ENCODE measurements at places on chromosomes 4 and X.
A peak's percentile ranks its signal among the peaks of the same experiment; 100 is the strongest.

DNA sequence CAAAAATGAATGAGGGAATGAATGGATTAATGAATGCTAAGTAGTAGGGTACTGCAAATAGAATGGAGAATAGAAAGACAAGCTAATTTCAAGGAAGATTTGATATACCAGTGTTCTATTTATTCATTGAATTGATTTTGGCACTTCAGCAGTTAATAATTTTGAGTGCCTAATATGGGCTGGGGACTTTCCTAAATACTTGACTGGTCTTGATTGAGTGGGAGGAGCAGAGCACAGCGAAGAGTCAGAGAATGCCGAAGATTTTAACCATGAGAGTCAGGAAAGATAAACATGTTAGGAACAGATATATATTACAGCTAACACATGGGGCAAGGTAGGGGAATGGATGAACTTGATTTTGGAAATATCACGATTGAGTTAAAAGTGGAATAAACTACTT is 10.6 kb downstream of the IL15 start:
- DNase-seq, result no peak

GRCh38 chrX:130625386-130625785 is 223.6 kb downstream of the RBMX2 start:
- no peak for DNase-seq

GRCh38 chr4:54879576-54879975 is 221.8 kb downstream of the KIT start:
- peak; percentile 53 for DNase-seq

GRCh38 chr4:173834151-173834550 is 304.1 kb upstream of the HAND2 start:
- DNase-seq, result no peak

DNA sequence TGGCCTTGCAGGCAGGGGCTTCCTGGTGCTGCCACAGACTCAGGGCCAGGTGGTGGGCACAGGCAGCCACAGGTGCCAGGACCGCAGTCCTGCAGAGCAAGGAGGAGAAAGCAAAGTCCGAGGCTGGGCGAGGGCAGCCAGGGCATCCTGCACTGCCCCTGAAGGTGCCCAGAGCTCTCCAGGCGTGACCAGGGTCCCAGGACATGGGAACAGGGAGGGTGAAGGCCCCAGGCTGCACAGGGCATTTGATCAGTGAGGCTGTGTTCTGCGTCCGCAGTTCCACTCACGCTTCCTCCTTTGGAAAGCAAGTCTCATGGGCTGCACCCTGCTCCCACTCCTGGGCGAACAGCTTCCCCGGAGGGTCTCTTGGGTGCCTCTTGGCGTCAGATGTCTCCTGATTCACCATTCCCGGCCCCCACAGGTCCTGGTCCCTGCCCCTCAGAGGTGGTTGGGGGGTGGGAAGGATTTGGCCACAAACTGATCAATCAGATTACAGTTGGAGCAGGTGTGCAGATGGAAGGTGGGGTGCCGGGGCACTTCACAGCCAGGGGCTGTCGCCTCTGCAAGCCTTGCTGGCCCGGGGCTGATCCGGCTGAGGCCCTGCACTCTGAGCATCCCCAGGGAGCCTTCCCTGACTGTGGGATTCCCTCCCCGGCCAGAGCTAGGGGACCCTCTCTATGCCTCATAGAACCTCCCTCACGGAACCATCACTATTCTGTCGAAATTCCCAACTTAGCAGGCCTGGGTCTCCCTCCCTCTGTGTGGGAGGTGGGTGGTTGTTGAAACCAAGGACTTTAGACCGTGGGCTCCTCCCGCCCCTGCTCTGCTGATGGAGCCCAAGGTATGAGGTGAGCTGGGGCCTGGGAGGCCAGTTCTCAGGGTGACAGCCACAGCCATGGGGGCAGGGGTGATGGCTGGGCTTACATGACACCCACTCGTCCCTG is 3.3 kb downstream of the SH3TC1 start:
- no peak for DNase-seq

DNA sequence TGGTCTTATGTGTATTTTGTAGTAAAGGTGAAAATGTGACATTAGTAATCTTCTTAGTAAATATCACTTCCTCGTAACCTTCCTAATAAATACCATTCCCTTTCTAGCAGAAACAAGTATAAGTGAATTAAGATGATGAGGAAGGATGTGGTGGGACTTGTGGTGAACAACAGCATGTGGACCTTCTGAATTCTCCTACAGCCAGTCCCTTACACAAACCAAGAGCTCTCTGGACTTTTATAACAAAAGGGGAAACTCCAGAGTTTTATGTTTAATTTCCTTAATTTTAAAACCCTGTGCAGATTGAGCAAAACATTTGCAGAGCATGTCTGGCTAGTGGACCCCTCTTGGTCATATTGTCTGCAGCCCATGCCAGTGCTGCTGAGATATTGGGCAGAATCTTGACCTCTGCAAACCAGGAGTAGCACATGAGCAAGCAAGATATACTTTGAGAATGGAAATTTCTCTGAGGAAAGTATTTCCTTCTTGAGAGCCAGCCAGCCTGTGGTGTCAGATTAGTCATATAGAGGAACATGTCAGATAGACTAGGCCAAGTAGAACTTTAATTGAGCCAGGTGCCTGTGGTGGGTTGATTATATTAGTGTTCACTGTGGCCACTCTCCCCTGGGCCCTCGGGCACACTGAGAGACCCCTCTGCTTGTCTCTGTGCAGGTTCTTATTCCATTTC is 328.2 kb downstream of the DKK2 start:
- peak; percentile 59 for DNase-seq

GRCh38 chr4:152996672-152997071 is 60.5 kb downstream of the FHDC1 start:
- DNase-seq, result no peak

GRCh38 chr4:113756005-113756410 is 5.5 kb downstream of the CAMK2D start:
- DNase-seq, result peak; percentile 34

GRCh38 chr4:143186212-143186611 is 1.5 kb downstream of the USP38 start:
- DNase-seq, result peak; percentile 7

GRCh38 chrX:68421636-68422035 is 11.7 kb downstream of the OPHN1 start:
- no peak for DNase-seq

DNA sequence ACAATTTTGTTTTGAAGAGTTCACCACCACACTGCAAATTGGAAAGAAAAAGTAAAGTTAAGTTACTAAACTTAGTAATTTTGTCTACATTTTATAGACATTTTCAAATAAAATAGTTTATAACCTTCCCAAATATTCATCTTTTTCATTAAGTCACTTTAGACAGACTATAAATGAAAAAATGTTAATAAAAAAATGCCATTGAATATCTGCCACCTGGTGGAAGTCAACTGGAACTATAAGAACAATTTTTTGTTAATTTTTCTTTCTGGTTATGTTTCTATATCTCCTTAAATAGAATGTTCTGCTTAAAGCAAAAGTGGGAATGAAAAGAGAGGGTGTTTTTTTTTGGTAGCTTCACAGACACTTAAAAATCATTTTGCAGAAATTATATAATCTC is 534.4 kb upstream of the PCDH10 start:
- peak; percentile 3 for DNase-seq

DNA sequence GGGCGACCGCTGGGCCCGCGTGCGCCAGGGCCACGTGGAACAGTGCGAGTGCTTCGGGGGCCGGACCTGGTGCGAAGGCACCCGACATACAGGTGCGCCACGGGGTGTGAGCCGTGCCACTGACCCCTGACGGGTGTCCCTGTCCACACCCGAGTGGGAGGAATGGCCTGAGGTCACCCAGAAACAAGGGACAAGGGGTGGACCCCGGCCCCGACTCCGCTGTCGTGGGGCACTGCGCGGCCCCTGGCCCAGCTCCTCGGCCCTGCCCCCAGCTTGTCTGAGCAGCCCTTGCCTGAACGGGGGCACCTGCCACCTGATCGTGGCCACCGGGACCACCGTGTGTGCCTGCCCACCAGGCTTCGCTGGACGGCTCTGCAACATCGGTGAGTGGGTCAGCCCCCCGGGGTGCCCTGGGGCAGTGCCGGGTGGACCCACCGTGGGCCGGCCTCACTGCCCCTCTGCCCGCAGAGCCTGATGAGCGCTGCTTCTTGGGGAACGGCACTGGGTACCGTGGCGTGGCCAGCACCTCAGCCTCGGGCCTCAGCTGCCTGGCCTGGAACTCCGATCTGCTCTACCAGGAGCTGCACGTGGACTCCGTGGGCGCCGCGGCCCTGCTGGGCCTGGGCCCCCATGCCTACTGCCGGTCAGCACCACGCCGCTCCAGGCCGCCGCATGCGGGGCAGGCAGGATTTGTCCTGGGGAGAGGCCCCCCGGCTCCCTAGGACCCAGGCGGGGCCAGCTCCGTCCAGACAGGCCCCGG is 2.8 kb downstream of the HGFAC start:
- DNase-seq, result no peak
